ENCODE measurements at places on chromosomes 4 and X.

- no peak for DNase-seq
These were observed 1906.2 kb downstream of the C4orf33 start for GRCh38 chr4:131002132-131002531.

DNA sequence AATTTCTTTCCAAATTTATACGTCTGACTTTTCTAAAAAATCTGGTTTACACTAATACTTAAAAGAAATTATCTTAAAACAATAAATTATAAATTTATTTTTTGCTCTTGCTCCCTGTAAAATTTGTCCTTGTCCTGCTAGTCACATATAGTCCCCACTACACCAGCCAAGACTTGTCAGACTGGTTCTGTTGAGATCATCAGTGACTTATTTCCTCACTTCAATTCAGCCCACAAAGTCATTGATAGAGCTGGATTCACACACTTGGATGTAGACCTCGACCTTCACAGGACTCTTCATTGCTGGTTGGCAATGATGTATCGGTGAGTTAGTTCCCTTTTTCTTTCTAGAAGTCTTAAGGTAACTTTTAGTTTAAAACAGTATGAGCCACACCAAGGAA lies at the start of gene TMPRSS11E:
Gene TMPRSS11E, plus strand, starts transcription at position 263 of the 400 bp plus-strand sequence. Its CDS starts 50 bp downstream, at position 313.
- no peak for DNase-seq

DNA sequence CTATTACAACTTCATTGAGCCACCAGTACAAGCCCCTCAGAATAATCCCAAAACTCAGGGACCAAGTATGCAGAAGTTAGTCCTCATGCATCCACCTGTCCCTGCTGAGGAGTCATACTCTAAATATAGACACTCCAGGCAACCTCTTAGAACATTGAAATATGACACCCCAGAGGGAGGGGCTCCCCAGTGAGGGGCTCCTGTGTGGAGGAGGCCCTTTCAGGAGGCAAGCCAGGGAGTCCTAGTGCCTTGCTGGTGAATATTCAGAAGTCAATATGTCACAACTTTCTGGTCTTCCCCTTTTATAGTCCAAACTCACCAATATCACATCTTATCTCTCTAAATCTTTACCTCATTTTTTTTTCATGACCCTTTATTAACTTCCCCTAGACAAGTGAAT lies 1.6 kb upstream of the ARMCX6 start:
- DNase-seq = no peak

GRCh38 chr4:106502106-106502699 lies 133.6 kb upstream of the GIMD1 start:
- DNase-seq = no peak

DNA sequence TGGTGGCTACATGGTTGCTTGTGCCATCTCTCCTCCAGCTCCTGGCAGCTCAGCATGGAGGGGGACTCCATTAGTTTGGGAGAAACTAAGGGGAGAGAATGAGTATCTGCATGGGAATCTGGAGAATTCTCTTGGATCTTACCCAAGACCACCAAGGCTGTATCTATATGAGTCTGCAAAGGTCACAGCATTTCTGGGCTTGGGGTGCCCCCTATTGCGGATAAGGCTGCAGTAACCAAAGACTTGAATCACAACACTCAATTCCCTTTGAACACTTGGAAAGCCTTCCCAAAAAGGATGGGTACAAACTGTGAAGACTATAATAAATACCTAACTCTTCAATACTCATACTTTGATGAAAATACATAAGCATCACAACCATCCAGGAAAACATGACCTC lies 623.5 kb upstream of the NR3C2 start:
- DNase-seq = no peak

- no peak for DNase-seq
These were observed 102.7 kb downstream of the HS3ST1 start for GRCh38 chr4:11326021-11326420.

DNA sequence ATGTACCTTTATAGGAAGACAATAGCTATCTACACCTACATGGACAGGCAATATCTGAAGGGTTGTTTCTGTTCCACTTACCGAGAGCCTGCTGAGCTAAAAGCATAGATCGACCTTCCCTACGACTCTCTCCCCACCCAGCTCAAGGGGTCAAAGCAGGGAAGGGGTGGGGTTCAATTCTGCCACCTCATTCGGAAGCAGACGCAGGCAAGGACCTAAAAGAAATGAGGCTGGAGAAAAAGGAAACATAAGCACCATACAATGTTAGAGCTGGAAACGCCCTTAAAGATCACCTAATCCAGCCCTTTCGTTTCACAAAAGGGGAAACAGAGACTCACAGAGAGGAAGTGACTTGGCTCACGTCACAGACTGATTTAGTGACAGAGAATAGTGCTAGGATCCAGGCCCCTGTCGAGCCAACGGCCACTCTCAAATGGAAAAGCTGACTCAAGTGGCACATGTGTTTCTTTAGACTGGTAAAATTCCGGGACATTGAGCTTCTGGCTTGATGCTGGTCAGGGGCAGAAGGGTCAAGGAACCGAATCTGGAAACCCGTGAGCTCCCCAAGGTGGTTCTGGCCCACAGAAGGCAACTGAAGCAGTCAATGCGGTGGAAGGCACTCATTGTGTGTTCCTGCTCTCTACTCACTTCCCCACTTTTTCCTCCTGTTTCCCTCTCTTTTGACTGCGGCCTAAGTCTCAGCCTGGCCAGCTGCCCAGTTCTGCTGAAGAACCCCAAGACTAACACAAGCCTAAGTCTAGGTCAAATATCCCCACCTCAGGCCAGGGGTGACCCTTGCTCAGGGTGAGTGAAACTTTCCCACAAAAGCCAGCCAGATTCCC lies 7.5 kb downstream of the SEPTIN6 start:
- DNase-seq = no peak

GRCh38 chrX:137926090-137926489 lies 360.2 kb downstream of the ZIC3 start:
- no peak for DNase-seq

DNA sequence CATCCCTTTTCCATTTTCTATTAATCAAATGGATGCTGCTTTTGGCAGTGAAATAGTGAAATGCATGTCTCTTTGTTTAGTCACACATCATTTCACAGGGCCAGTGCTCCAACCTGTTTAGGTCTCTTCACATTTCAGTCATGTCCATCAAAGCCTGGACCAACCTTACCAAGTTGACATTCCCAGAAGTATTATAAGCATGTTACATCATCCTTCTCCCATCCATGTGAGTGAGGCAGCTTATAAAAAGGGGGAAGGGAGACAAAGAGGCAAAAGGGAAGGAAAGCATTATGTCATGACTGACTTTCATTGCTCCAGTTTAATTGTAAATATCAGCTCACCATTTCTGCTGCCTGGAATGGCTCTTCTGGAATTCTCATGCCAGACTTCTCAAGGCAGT lies 94.4 kb downstream of the NWD2 start:
- no peak for DNase-seq

- DNase-seq = no peak
These were observed 196.4 kb upstream of the DDX53 start for GRCh38 chrX:22803353-22803752.

All from stimulated activated CD8-positive, alpha-beta memory T cell treated with anti-CD3 and anti-CD28 coated beads, Interleukin-4, amount 100 ng/mL, for 4 hours (primary cell).